Hematopoietic multipotent progenitor cell treated with erythropoietin and hydrocortisone succinate and interleukin-3 and kit ligand, for 8 days (in vitro differentiated cells): ENCODE measurements at places on chromosomes 11 and 22.

GRCh38 chr11:114201219-114201618 lies 95.0 kb upstream of the NNMT start:
- no peak for DNase-seq

DNA sequence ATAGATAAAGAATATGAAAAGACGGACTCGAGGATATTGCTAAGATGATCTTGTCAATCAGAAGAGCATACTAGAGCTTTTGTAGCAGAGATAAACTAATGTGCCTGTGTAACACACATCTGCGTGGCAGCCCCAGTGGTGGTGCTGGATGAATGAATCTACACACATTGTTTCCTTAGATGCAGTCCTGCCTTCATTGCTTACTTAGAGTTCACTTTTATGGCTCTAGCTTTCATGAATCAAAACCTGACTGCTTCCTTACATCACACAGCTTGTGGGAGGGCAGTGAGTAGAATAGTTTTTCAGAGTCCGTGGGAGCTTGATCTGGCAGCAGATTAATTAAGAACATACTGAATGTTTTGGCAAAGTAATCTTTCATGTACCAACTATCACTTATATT lies 83.7 kb downstream of the EXT2 start:
- no peak for DNase-seq

GRCh38 chr11:32200136-32200847 lies 109.4 kb downstream of the RCN1 start:
- no peak for DNase-seq

DNA sequence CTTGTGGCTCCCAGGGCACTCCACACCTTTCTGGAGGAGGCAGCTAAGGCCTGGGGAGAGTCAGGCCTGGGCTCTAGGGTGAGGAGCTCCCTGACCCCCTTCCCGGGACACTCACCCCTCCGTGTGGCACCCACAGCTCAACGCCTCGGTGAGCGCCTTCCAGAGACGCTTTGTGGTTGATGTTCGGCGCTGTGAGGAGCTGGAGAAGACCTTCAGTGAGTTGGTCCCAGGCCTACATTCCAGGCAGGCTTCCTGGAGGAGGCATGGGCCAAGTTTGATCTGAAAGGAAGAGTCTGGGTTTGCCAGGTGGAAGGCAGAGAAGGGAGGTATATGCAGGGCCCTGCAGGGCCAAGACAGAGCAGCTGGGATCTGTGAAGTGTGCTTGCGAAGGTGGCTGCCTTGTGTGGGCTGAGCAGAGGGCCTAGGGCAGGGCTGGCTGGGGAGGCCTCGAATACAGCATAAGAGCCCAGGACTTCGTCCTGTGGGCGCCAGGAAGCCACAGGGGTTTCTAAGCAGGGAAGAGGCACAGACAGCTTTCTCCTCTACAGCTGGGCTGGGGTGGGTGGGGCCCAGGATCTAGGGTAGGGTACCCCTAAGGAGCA lies 2.9 kb downstream of the TCIRG1 start:
- no peak for DNase-seq

DNA sequence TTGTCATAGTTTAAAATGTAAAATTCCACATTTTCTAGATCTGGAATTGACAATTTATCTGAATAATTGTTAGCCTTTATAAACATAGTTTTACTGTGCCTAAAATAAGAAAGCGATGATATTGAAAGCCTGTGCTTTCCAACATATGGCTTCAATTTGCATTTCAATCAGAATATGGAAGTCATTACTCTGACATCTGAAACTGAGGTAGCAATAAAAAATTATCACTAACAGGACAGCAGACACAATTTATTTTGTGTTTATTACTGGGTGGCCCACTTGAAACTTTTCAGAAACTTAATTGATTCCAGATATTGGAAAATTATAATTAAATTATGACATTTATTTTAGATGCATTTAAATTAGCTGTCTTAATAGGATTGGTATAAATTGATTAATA lies 78.5 kb downstream of the TMEM135 start:
- no peak for DNase-seq

DNA sequence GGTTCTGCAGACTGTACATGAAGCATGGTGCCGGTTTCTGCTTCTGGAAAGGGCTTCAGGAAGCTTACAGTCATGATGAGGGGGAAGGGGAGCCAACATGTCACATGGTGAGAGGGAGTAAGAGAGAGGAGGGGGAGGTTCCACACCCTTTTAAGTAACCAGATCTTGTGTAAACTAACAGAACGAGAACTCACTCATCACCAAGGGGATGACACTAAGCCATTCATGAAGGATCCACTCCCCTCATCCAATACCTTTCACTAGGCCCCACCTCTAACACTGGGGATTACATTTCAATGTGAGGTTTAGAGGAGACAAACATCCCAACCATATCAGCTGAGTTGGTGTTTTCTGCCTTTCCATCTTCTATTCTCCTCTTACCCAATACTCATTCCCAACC lies 83.5 kb downstream of the BDNF start:
- DNase-seq = no peak

DNA sequence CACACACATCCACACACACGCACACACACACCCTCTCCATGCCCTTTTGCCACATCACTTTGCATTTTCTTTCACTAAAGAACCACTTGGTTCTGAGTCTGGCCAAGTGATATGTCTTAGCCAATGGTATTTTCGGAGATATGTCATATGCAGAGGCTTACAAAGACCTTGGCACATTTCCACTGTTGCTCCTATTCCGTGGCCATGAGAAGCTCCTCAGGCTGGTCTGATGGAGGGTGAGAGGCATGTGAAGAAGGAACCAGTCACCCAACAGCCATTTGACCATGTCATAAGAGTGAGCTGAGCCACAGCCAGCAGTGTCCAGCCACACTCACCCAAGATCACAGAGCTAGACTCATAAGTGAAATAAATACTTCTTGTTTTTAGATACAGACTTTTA lies 212.6 kb upstream of the NAV2 start:
- no peak for DNase-seq

DNA sequence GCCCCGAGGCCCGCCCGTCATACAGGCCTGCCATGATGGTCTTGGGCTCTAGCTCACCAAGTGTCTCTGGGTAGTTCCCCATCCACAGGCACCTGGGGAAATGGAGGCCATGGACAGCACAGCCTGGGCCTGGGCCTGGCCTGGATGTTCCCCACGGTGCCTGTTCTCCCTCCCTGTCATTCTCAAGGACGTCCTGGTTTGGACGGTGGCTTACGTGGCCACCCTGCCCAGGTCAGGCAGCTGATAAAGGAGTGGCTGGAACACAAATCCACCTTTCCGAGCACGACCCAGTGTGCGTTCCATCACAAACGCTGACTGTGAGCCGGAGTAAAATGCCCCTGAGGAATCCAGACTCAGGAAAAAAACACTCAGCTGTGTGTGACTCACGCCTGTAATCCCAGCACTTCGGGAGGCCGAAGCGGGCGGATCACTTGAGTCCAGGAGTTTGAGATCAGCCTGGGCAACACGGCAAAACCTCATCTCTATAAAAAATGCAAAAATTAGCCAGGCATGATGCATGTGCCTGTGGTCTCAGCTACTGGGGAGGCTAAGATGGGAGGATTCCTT lies 41.2 kb upstream of the TESMIN start:
- no peak for DNase-seq

DNA sequence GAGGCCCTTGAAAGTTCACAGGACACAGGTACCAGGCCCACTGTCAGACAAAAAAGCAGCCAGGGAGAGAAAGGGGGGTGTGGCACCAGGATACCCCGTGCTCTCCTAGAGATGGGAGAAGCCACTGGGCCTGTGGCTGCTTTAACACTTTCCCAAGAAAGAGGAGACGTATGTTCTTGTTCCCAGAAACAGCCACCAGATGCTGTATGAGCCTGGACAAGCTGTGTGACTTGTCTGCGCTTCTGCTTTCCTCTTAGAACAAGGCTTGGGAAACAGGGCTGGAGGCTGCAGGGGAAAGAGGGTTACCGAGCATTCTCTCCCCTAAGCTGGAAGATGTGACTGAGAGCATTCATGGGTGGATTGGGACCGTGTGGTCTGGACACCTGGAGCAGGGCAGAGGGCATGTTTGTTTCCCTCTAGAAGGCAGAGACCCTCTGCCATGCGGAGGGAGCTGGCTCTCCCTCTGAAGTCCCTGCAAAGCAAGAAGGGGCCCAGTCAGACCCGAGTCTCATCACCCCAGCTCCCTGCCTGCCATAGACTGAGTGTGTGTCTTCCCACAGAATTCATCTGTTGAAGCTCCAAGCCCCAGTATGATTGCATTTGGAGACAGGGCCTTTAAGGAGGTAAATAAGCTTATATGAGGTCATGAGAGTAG lies 74.1 kb downstream of the TRIM29 start:
- no peak for DNase-seq
